Left ventricle myocardium inferior (tissue), 1 donor: ENCODE measurements at places on chromosomes 5 and 9.

DNA sequence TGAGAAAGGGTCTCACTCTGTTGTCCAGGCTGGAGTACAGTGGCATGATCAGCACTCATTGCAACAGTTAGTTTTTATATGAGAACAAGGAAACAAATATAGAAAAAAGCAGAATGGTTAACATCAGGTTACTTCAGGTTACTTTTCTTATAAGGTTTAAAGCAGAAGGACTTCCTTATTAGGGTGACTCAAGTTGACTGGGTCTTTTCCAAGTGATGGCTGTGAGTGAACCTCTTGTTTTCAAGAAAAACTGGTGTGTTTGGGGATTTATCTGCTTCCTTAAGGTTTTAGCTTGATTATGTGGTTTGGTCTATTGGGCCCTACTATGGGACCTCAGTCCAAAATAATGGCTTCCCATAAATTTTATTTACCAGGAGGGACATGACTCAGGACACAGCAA lies 99.2 kb downstream of the ARRDC3 start:
- no peak for DNase-seq

- no peak for DNase-seq
These were observed 25.8 kb upstream of the TPD52L3 start for GRCh38 chr9:6302417-6302816.

- no peak for DNase-seq
These were observed 36.7 kb downstream of the CSNK1A1 start for GRCh38 chr5:149514512-149514911.

DNA sequence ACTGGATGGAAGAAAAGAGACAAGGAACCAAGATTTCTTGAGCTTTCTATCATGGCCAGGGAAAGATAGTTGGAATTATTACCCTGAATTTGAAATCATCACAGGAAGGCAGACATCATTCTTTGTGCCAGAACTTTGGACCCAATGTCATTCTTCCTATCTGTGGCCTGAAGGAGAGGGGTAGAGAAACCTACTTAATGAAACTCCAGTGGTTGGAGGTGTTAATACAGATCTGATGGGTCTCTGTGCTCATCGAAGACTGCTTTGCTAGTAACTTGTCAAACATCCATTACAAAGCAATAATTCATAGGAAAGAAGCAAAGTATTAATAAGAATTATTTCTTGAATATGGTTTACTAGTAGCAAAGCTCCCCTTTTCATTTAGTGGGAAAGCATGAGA lies 26.9 kb downstream of the PRLR start:
- DNase-seq = no peak

DNA sequence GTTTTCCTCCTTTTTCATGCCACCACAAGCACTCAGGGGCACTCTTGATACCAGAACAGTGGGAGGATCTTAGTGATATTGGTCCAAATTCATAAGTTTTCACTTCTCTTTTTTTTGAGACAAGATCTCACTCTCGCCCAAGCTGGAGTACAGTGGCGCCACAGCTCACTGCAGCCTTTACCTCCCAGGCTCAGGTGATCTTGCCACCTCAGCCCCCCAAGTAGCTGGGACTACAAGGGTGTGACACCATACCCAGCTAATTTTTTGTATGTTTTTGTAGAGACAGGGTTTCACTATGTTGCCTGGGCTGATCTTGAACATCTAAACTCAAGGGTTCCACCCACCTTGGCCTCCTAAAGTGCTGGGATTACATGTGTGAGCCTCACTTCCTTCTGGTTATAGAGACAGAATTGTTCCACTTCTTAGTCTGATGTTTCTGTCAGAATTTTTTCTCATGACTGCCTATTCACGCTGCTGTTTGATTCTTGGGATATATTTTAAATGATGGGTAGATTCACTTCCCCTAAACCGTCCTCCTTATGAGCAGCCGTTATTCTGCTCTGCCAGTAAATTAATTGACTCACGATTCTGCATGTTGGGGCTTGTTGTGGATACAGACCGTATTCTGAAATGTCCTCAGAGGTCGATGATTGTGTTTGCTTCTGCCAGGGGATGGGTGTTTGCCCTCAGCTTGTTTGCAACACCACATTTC lies 30.8 kb downstream of the MTAP start:
- no peak for DNase-seq

- DNase-seq = no peak
These were observed 1014.1 kb downstream of the PTPRD start for GRCh38 chr9:9598723-9599122.

GRCh38 chr9:69044240-69045219 lies 9.0 kb downstream of the FXN start:
- DNase-seq = no peak

DNA sequence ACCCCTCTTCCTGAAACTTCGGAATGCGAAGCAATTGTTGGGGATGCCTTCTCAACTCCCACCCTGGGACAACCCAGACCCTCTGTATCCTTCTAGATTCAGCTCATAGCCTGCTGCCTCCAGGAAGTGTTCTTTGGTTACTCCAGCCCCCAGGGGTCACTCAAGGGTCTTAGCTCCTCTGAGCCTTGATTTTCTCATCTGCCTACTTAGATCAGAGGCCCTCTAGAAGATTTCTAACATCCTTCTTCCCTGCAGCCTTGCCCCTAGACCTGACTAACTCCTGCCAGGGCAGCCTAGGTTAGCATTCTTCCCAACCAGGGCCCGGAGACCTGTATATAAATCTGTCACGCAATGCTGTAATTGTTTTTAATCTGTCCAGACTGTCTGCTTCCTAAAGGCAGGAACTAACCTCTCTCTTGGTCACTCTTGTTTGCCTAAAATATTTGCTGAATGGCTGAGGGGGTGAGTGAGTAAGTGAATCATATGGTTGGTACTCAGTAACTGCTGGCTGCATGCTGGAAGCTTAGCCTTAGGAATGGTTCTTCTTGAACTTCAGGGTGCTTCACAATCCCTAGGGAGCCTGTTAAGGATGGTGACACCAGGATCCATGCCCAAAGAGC lies 8.2 kb downstream of the GALNT10 start:
- no peak for DNase-seq

- no peak for DNase-seq
These were observed 29.3 kb upstream of the ABL1 start for GRCh38 chr9:130805510-130806326.

GRCh38 chr5:142316051-142316450 lies 8.8 kb downstream of the SPRY4 start:
- no peak for DNase-seq

GRCh38 chr9:126449725-126450667 lies 123.4 kb downstream of the MVB12B start:
- DNase-seq = no peak

DNA sequence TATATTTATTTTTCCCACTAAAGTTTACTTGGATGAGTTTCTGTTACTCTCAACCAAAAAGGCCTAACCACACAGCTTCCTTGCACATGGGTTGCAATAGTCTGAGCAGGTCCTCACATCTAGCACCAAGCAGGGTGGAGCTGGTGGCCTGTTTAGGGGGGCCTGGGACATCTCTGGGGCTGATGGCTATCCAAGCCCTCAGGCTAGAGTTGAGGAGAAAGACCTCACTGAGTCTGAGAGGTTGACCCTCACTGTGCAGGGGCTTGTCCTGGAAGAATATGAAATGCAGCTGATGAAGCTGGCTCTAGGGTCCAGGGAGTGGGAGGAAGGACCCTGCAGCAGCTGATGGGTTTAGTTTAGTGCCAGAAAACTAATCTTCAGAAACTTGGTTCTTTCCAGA lies 217.1 kb upstream of the MVB12B start:
- no peak for DNase-seq

GRCh38 chr5:83528439-83528769 lies 56.9 kb downstream of the VCAN start:
- DNase-seq = no peak
